ENCODE measurements at places on chromosomes 2 and 18.
A peak's percentile ranks its signal among the peaks of the same experiment; 100 is the strongest.

GRCh38 chr2:136383167-136383566, 265.2 kb upstream of the CXCR4 start:
- DNase-seq, result no peak

GRCh38 chr2:9097239-9097638, 93.8 kb upstream of the MBOAT2 start:
- no peak for DNase-seq

DNA sequence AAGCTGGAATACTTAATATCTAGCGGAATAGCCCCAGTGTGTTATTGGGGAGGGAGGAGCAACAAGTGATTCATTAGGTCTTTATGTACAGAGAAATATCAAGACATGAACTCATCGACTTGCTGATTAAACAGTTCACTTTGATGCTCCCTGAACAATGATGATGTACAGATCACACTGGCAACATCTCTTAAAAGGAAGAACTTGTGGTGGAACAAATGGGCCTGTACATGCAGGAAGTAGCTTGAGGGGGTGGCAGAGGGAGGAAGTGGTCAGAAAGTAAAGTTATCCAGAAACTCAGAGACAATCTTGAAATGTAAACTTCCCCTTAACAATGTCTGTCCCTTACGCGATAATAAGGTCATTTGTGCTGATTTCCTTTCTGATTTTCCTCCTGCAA, 90.5 kb downstream of the NXPH2 start:
- DNase-seq, result no peak

- no peak for DNase-seq
Measured at GRCh38 chr18:8948471-8949149, 153.9 kb upstream of the NDUFV2 start.

DNA sequence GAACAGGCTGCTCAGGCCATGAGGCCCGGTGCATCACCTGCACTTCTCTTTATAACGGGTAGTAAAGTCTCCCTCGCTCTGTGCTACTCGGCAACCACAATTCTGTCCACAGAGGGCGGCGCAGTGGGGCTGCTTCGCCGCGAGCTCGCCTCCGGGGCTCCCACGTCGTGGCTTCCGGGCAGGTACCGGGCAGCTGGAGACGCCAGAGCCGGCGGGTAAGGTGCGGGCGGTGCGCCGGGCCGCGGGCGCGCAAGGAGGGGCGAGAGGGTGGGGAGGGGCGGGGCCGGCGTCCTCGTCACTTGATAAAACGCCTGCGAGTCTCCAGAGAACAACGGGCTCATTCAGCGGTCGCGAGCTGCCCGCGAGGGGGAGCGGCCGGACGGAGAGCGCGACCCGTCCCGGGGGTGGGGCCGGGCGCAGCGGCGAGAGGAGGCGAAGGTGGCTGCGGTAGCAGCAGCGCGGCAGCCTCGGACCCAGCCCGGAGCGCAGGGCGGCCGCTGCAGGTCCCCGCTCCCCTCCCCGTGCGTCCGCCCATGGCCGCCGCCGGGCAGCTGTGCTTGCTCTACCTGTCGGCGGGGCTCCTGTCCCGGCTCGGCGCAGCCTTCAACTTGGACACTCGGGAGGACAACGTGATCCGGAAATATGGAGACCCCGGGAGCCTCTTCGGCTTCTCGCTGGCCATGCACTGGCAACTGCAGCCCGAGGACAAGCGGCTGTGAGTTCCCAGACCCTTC, at the start of gene ITGA6:
TSS of gene ITGA6 (plus strand) at position 331 of the 734 bp plus-strand sequence.
- DNase-seq, result peak; percentile 44

DNA sequence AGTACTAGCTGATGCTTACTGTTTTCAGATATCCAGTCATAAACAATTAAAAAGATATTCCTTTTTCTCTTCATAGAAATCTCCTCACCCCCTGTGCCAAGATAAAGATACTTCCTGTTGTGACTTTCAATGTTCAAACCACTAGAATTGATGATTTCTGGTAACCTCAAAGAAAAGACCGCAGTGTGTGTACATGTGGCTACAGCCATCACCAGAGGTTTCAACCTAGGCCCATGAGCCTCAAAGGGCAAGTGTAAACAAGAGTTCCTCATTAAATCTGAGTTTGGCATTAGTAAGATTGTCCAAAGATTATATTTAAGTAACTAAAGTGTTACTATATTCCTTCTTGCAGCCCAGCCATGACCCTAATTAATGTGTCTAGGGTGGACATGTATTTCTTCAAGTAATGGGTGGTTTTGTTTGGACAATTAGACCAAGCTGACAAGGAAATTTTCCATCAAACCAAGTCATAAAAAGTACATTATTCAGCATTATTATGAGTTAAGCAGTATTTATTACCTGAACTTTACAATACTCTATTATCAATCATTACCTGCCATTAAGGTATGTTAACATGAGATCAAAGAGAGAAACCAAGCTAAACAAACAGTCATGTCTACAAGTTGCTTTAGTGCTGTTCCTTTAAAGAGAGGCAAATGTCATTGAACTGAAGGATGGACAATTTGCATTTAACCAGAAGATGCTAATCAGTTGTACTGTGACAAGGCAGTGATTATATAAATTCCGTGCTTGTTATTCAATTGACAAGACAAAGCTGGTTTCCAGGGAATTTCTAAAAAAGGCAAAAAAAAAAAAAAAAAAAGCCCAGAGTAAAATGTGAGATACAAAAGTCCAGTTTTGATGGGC, 382.7 kb downstream of the LNPK start:
- DNase-seq, result no peak

DNA sequence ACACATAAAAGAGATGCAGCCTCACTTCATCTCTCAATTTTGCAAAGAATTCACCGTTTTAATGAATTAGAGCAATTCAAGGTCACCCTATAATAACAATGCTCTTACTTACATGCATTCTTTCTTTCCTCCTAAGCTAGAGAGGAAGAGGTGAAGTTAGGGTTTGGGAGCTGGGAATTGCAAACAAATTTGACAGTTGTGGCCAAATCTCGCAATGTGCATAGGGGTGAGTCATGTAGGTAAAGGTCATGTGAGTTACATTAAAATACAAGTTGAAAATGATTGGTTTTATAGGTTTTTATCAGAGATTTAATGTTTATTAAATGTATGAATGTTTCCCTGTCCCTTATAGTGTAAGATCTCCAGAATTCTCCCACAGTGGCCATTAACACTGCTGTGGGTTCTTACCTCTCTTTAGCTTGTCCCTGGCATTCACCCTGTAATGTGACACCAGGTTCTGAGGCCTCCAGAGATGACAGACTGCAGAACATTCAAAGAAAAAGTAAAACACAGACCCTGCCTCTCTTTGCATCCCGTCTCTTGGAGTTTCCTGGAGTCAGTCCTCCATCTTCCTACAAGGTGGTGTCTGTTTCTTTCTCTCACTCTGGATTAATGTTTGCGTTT, 53.7 kb upstream of the LGALSL start:
- DNase-seq, result no peak

GRCh38 chr2:96811917-96812316, 4.2 kb upstream of the CNNM3 start:
- DNase-seq, result no peak

DNA sequence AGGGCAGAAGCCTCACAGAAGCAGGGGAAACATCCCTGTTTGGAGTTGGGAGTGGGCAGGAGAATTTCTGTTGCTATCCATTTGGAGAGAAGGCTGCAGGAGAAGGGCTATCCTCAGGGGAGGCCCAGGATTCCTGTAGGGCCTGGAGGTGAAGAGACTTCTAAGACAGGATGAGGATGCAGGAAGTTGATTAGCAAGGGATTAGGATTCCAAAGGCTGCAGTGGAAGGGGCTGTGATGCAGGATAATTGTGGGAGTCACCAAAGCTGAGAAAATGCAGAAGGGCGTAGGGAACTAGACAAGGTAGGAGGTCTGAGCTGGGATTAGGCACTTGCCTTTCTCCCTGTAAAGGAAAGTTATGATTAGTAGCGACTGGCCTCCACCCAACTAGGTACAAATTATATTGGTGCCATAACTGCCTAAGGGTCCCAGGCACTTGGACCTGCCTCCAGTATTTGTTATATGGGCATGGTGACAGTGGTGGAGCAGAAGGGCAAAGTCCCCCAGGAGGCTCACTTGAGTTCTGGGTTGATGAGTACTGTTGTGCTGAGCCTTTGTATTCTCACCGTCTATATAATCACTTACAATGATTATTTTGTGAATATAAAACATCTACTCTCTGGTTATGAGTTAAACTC, 96.4 kb upstream of the MSTN start:
- DNase-seq, result no peak

- no peak for DNase-seq
Measured at GRCh38 chr2:96680561-96681141, 38.1 kb downstream of the FER1L5 start.

DNA sequence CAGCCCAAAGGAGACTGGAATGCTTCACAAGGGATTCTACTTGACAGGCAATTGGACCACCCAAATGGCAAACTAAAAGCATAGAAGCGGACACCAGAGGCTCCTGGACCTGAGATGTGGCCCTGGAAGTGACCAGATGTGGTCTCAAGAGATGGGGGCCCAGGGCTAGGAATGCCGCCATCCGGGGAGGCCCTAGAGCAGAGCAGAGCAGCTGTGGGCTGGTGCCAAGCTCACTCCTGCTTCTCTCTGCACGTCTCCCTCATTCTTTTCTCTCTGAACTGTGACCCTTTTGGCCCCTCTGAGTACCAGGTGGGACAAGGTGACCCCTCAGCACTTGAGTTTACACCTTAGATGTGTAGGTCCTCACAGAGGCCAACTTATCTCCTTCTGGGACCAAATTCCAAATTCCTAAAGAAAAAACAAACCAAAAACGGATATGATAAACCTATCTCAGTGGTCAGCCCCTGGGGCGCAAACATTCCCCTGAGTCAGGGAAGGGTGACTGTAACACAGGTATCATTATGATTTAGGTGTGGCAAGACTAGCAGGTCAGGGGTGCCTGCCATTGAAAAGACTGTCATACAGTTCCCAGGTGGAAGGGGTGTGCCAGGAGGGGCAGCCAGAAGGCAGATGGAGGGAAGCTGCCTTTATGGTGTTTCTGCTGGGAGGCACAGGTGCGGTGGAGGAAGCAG, 6.5 kb upstream of the IL1R2 start:
- DNase-seq, result no peak

- DNase-seq, result no peak
Measured at GRCh38 chr2:160489111-160489510, 4.5 kb downstream of the RBMS1 start.

GRCh38 chr2:52821631-52822030, 946.0 kb upstream of the CHAC2 start:
- no peak for DNase-seq

GRCh38 chr18:34544930-34545329, 165.2 kb upstream of the DTNA start:
- no peak for DNase-seq

GRCh38 chr2:2238726-2239269, 92.3 kb downstream of the MYT1L start:
- DNase-seq, result no peak

DNA sequence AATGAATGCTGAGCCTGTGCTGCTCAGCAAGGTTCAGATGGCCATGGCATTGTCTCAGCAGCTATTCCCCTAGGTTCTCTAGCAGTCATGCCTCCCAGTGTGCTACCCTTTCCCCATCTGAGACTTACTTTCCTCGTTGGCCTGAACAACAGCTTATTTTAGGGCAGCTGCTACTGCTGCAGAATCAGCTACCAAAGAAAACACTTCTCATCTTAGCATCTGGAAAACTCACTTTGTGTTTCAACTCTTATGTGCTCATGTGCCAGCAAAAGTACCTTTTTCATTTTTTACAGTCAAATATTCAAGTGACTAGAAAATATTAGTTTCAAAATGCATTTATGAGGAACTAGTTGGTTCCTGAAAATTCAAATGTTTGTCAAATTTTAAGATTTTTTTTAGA, 60.4 kb upstream of the ZNF397 start:
- DNase-seq, result no peak

GRCh38 chr18:61435064-61435652, 101.9 kb downstream of the CDH20 start:
- no peak for DNase-seq
